Mesenchymal stem cell (in vitro differentiated cells and primary cell): ENCODE measurements at places on chromosomes 3 and 15.

- no peak for DNase-seq
Observed at GRCh38 chr3:186456731-186457191, 87.4 kb downstream of the CRYGS start.

DNA sequence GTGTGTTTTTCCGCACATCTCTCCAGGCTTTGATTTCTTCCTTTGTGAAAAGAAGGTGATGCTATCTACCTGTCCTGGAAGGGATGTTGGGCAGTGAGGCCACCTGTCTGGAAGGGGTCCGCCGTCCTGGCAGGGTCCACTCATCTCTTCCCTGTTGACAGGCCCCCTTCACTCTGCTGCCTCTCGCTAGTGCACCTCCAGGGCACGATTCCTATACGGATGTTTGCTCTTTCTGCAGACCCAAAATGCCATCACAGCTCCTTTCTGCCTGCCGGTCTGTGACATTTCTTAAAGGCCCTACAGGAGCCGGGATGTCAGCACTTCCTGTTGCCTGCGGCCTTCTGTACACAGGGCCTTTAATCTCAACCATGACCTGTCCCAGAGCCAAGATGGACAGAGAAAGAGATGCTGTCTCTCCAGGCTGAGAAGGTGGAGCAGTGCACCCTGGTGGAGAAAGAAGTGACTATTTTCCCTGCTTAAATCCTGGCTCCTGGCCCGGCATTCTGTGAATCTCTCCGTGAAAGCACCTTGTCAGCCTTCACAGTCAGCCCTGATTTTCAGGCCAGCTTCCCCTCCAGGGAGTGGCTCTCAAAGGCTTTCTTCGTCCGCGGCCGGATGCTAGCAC, 7.4 kb downstream of the FAM3D start:
- DNase-seq, result peak; percentile 18

DNA sequence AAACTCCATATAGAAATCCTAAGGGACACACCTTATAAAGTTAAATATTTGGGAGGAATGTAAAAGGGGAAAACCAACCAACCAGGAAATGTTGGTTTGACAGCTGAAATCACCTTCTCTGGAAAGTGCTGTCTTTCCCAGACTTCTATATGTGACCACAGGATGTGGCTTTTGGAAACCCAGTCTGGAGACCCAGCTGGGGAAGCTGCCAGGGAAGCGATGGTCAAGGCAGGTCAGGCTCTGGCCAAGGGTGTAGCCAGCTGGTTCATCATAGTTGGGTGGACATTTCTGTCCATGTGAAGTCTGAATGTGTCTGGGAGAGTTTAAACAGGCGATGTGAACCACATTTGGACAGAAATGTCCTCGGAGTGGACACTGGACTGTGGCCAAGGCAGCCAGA, 73.9 kb downstream of the ARNT2 start:
- DNase-seq, result no peak

GRCh38 chr3:28664123-28664522, 315.5 kb upstream of the AZI2 start:
- DNase-seq, result no peak

GRCh38 chr3:104768886-104769285, 597.8 kb upstream of the ALCAM start:
- no peak for DNase-seq

- DNase-seq, result no peak
Observed at GRCh38 chr15:43878446-43878845, 51.6 kb downstream of the WDR76 start.

DNA sequence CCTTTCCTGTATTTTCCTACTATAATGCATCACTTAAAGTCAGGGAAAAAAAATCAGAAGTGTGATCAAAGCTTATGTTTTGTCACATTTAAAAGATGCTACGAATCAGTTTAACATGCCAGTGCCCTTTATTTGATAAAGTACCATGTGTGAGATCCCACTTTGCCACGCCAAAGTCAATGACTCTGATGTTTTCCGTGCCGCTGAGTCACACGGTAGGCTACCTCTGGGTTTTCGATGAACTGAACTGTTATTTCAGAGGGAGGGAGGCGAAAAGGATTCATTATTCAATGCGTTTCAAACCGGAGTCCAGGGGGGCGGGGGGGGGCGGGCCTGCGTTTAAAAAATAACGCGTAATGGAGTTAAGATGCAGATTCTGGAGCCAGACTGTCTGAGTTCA, 203.0 kb downstream of the ABHD5 start:
- peak; percentile 3 for DNase-seq

- DNase-seq, result no peak
Observed at GRCh38 chr3:106272302-106272701, 403.5 kb upstream of the CBLB start.

DNA sequence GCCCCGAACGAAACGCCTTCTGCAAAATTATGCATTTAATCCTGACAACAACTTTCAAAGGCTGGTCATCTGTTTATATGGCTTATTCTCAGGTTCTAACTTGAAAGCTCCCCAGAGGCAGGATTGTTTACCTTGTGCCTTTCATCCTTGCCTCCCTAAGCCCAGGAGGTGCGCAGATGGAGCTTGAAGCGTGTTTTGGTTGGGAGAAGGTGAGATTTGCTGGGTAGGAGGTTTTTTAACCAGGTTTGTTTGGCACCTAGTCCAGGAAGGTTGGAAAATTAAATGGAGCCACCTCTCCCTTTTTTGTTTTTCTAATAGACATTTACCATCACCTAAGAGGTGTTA, 675 bp downstream of the TSEN2 start:
- DNase-seq, result no peak

DNA sequence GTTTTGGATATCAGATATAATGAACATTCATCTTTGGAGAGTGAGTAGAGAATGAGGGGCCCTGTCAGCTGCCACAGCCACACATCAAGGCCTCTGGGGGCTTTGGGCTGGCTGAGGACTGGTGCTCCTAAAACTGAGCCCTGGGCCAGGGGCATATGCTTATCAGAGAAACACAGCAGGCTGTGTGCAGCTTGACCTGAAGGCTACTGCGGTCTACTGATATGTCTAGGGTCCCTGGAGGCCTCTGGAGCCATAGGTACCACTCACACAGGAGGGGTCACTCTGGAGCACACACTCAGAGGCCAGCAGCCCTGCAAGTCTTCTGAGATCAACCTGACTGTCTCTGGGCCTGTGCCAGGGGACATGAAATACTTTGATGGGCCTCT, 7.6 kb downstream of the TF start:
- DNase-seq, result no peak

DNA sequence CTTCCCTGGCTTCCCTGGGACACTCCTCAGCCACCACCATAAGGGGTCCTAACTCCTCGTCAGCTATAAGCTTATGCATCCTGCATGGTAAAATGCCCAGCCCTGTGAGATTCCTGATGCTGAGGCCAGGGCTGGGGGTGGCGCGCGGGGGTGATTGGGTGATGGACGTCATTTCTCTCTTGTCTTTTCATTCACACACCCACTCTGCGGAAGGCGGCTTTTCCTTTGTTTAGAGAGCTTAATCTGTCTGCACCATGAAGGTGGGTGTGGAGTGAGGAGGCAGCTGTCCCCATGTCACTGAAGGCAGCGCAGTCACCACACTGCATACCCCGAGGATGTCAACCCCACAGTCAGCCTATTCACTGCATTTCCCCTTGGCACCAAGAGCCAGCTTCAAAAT, 110.0 kb upstream of the NSMCE3 start:
- no peak for DNase-seq

DNA sequence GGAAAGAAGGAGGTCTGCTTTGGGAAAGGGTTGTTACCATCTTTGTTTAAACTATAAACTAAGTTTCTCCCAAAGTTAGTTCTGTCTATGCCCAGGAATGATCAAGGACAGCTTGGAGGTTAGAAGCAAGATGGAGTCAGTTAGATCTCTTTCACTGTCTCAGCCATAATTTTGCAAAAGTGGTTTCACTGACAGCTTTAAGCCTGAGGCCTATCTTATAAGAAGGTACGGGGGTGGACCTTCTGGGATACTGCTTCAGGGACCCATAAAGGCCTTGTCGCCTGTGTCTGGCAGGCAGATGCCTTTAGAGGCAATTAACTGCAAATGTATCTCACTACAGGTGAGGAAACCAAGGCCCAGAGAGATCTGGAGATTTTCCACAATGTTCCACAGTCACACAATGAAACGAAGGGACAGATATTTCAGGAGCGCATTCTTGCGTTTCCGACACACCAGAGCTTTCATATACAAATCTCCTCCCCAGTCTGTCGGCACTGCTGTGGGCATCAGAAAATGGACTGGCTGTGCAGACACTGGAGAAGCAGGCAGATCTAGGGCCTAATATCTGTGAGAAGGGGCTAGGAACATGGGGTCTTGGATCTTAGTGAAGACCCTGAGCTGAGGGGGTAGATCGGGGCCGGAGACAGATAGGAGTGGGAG, 169.5 kb upstream of the SMAD3 start:
- DNase-seq, result no peak

DNA sequence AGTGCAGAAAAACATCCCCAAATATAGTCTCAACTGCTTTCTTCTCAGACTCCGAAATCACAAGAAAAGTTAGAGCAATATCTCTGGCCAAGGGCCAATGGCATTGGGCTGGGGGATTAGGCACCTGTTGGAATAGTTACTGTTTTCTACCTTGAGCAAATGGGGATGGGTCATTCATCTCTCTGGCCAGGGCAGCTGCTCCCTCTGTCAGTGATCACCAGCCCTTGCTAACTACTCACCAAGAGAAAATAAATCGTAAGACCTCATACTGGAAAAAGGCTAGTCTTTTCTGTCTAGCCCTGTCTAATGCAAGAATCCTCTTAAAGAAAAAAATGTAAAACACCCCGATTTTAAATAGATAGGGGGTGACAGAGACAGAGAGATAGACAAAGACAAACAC, 10.9 kb downstream of the CERS3 start:
- no peak for DNase-seq

GRCh38 chr15:101104141-101104540, 147.7 kb downstream of the CHSY1 start:
- DNase-seq, result no peak

DNA sequence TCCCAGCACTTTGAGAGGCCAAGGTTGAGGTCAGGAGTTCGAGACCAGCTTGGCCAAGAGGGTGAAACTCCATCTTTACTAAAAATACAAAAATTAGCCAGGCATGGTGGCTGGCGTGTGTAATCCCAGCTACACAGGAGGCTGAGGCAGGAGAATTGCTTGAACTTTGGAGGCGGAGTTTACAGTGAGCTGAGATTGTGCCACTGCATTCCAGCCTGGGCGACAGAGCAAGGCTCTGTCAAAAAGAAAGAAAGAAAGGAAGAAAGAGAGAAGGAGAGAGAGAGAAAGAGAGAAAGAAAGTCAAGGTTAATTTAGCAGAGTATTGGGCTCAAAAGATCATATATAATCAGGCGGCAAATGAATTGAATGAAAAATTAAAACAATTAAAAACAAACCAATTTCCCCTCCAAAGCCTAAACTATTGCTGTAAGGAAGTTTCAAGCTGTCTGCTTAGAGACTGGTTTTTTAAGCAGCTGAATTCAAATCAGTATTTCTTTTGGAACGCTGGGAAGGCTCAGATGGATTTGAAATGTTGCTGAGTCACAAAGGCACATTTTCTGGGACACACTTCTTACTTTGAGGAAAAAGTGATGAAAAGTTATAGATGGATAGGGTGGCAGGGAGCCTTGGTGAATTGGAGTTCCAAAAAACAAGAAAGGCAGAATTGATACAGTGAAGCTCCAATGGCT, 81.3 kb upstream of the BHLHE40 start:
- DNase-seq, result peak; percentile 23

GRCh38 chr15:68310178-68310803, 32.7 kb downstream of the FEM1B start:
- no peak for DNase-seq

GRCh38 chr15:71790081-71790480, 20.3 kb upstream of the NR2E3 start:
- peak; percentile 18 for DNase-seq

GRCh38 chr15:66876421-66876730, 174.3 kb downstream of the SMAD6 start:
- no peak for DNase-seq

- DNase-seq, result no peak
Observed at GRCh38 chr3:154102225-154102624, 19.0 kb upstream of the ARHGEF26 start.

GRCh38 chr3:148758303-148758884, 60.7 kb downstream of the AGTR1 start:
- no peak for DNase-seq

GRCh38 chr3:177835917-177836316, 638.6 kb upstream of the TBL1XR1 start:
- DNase-seq, result peak; percentile 91

DNA sequence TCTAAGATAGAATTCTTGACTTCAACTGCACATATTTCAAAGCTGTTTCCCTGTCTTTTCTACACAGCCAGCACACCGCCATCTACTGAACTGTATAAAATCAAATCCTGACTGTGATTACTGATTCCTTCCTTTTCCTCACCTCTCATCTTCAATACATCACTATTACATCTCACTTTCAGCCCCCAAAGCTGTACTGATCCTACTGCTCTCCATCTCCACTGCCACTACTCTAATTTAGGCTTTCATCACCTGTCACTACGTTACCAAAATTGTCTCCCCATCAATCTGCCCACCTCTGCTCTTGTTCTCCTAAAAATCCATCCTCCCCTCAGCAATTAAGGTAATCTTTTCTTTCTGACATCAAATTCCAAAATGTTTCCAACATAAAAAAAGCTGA, 4.5 kb upstream of the CCDC39 start:
- no peak for DNase-seq

DNA sequence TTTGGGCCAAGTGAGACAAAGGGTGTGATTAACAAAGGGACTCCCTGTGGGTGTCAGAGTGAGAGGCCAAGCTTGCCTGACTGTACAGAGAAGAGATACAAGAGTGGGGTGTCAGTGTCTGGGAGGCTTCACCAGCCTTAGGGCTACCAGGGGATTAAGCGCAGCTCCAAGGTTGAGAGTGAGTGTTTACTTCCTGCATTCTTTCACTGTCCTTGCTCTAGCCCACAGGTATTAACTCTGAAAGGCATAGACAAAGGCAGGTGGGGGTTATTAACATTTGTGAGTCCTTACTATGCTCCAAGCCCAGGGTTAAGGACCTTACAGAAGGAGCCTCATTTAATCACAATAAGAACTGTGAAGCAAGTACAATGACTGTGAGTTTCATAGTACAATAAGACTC, 107.6 kb downstream of the IL20RB start:
- no peak for DNase-seq

DNA sequence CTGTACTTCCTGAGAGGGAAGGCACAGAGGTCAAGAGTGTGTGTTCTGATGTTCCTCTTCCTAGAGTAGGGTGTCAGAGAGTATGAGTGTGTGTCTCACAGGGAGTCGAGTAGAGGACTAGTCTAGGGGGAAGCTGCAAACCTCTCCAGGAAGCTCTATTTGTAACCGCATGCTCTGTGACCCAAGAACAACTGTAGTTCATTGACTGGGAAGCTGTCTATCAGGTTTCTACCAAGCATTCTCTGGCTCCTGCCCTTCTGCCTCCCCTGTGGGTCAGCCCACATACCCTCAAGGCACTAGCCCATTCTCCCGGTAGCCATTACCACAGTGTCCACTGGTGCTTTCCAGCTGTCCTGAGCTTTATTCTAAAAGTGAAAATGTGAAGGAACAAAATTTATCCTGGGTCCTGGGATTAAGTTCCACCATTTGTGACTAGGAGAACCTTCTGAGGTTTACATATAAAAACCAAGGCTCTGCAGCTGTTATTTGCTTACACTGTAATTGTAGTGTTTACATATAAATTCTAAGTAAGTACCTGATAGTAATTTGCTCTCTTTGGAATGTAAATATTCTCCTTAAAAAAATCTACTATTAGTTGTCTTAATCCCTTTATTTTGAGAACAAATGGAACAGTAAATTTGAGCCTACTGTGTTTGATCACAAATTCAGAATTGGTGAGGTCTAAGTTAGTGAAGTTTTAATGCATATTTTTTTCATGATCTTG, 40.7 kb downstream of the MYRIP start:
- no peak for DNase-seq
